ENCODE measurements at places on chromosomes 6 and 20. TPM values are rescaled to one million over a fixed set of nuclear protein-coding genes. Genes with fewer than 3 reads are reported as not detected.

The MRPL18 gene
- 69.4 TPM for total RNA-seq

The LTA gene
- total RNA-seq, result not detected

The GCNT2 gene
- 53.9 TPM for total RNA-seq

The COL9A1 gene
- not detected for total RNA-seq

Measured in dermis blood vessel endothelial cell (primary cell).